ENCODE measurements at places on chromosomes 7 and 10.

DNA sequence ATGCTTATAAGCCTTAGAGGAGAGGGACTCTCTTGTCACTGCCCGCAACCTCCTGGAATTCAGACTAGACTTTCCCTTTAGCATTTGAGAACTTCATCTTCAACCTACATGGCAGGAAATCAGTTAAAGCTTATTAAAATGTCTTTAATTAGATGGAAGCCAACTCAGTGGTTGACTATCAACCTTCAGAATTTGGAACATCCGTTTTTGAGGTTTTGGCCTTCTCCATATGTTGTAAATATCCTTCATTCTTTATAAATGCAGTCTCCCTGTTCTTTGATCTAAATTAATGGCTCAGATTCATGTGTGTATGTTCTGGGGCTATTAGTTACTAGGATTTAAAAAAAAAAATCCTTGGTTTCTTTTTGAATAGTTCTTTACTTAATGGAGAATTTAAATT is 85.0 kb downstream of the ANKRD61 start:
- H3K27me3 ChIP-seq: no peaks in the 10 kb centered on the region
- no peaks in the 10 kb centered on the region for H3K4me1 ChIP-seq
- DNase-seq: no peak
- no peak overlapping the region for H3K4me3 ChIP-seq

DNA sequence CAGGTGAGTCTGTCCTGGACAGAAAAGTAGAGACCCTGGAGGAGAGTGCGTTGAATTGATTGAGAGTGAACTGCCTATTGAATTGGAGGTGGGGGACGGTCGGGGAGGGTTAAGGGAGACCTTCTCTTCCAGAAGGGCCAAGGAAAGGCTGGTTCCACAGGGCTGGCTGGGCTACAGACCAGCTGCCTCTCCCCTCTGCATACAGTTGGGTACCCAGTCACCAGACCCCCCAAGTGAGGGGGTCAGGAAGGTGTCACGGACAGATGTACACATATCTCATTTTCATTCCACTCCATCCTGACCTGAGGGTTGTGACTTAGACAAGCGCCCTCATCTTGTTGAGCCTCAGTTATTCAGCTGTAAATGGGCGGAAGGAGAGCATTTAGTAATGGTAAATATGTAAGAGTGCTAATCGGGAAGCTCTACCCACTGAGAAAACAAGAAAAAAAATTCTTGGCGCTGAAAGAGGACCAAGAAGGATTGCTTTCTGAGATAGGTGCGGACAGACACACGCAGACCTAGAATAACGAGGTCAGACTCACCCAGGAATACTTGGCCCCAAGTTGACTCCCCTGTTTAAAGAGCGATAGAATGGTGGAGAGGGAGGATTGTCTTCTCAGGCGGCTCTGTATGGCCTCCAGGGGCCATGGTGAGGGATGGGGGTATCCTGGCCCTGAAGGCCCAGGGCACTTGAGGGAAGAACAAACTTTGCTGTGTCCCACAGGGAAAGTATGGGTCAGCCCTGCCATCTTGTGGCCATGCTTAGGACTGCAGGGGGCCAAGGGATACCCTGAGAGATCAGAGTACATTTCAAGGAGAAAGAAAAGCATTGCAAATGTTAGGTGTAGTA is 7.2 kb upstream of the MBL2 start:
- no peak overlapping the region for H3K4me3 ChIP-seq
- peak; percentile 85 for DNase-seq
- H3K36me3 ChIP-seq: no peaks in the 10 kb centered on the region
- H3K4me1 ChIP-seq: no peaks in the 10 kb centered on the region

GRCh38 chr7:100124301-100125230 is 2.2 kb upstream of the MBLAC1 start:
- H3K27ac ChIP-seq: no peak overlapping the region
- H3K4me3 ChIP-seq: no peak overlapping the region
- peaks cover 4% of the 10 kb centered on the region for H3K4me1 ChIP-seq
- H3K36me3 ChIP-seq: no peaks in the 10 kb centered on the region

GRCh38 chr7:54987772-54988171 is 31.0 kb upstream of the EGFR start:
- H3K4me3 ChIP-seq: no peak overlapping the region
- no peak for DNase-seq
- H3K4me1 ChIP-seq: no peaks in the 10 kb centered on the region
- H3K27ac ChIP-seq: no peak overlapping the region
- H3K27me3 ChIP-seq: no peaks in the 10 kb centered on the region

DNA sequence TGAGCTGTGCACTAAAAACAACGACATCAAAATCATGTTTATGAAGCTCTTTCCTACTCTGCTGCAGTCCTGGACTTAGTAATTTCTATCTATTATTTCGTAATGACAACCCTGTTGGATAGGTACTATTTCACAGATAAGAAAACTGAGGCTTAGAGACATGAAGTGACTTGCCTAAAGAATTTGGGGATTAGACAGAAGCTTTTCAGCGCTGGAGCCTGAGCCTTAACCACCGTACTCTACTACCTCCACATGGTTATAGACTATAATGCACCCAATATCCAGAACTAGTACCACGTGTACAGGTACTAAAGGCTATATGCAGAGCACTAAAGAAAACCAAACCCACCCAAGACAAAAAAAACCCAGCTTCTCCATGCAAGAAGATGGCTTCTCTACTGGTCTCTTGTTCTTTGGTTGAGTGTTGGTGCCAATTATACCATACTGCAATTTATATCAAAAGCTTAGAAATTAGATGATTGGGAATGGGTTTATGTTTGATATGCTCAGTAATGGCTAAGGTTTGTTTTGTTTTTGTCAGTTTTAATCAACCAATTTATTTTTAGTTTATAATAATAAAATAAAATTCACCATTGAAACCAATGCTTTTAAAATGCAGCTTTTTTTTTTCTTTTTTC is 6.5 kb upstream of the SNX10 start:
- no peaks in the 10 kb centered on the region for H3K27me3 ChIP-seq
- no peak overlapping the region for H3K27ac ChIP-seq
- peak; percentile 25 for DNase-seq
- no peak overlapping the region for H3K4me3 ChIP-seq
- H3K36me3 ChIP-seq: no peaks in the 10 kb centered on the region

DNA sequence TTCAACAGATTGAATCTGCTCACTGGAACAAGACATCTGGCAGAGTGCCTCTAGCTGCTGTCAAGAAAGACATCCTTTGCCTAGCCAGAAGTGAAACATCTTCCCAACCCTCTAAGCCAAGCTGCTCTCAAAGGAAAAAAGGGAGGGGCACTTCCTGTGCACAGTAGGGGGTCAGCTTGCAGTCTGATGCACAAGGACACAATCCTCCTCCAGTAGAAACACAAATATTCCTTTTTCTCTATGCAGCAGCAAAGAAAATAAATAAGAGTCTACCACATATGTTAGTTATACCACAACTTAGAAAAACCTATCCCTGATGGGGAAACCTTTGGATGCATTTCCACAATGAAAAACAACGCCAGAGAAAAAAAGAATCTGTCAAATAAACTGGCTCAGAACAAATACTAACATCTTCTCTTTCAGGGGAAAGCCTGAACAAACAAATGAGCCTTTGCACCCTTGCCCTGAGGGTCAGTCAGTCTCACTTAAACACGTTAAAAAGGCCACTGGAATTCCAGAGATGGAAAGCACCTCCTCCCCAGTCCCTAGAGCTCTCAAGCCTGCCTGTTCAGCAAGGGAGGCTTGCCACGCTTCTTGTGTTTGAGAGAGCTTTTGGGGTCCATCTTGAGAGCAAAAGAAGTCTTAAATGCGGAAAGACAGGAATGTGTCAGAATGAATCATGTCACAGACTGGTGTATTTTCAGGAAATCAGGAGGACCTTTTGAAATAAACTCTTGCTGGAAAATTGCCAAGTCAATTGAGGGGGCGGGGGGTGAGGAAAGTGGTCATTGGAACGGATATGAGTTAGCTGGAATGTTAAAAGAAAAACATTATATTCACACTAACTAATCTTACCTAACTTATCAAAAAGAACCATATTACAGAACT is 7.5 kb downstream of the LAMB1 start:
- H3K27me3 ChIP-seq: no peaks in the 10 kb centered on the region
- no peak overlapping the region for H3K4me3 ChIP-seq
- no peaks in the 10 kb centered on the region for H3K36me3 ChIP-seq
- H3K4me1 ChIP-seq: peaks cover 4% of the 10 kb centered on the region

- peak; percentile 52 for DNase-seq
- peak overlapping the region; percentile 95 for H3K27ac ChIP-seq
- H3K27me3 ChIP-seq: no peaks in the 10 kb centered on the region
These were observed 882 bp downstream of the ZNF282 start for GRCh38 chr7:149196151-149196704.

- no peak overlapping the region for H3K4me3 ChIP-seq
- no peaks in the 10 kb centered on the region for H3K36me3 ChIP-seq
- DNase-seq: peak; percentile 61
- no peak overlapping the region for H3K27ac ChIP-seq
- H3K4me1 ChIP-seq: no peaks in the 10 kb centered on the region
- no peaks in the 10 kb centered on the region for H3K27me3 ChIP-seq
These were observed 31.8 kb downstream of the GPRIN2 start for GRCh38 chr10:46524472-46525176.

DNA sequence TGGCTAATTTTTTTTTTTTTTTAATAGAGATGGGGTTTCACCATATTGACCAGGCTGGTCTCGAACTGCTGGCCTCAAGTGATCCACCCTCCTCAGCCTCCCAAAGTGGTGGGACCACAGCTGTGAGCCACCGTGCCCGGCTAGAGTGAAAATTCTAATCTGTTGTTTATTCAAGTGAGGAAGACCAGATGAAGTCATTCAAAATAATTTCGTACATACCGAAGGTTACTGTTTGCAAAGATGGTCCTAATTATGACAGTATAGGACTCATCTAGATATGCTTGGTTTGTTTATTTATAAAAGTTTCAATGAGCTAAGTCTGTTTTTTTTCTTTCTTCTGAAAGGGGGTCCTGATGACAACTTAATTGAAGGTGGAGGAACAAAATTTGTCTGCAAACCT is 376.8 kb downstream of the EXOC4 start:
- H3K27me3 ChIP-seq: no peaks in the 10 kb centered on the region
- no peak for DNase-seq

DNA sequence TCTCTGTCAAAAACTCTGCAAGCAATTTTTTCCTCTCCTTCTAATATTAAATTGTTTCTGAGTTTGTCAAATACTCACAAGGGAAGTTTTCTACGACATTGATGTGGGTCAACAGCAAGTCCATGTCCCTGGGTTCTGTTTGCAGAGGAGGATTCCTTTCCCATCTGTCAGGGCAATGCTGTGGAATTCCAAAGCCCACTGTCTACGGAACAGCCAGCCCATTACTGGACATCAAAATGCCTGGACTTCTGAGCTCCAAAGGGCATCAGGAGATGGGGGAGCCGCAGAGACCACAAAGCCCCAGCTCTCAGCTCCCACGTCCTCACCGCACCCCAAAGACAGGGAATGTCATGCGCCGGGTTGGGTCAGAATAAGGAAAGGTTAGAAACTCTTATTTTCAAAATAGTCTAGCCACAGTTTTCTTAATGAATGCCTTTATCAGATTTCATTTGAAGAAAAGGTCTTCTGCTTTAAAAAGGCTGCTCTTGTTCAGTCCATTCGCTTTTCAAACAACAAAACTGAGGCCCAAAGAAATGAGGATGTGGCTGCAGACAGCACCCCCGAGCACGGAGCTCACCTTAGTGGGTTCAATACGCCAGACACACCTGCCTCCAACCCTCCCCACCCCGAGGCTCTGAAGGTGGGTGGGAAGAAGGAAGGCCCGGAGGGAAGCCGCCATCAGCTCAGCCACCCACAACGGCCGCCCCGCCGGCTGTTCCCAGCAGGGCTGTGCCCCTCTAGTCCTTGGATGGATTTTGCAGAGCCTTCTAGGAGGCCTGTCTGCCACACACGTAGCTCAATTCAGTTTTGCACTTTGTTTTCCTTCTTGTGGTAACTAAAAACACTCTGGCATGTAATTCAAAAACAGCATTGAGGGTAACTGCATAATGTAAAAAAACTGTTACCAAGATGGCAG is 44.7 kb downstream of the PTPRN2 start:
- H3K27ac ChIP-seq: no peak overlapping the region

DNA sequence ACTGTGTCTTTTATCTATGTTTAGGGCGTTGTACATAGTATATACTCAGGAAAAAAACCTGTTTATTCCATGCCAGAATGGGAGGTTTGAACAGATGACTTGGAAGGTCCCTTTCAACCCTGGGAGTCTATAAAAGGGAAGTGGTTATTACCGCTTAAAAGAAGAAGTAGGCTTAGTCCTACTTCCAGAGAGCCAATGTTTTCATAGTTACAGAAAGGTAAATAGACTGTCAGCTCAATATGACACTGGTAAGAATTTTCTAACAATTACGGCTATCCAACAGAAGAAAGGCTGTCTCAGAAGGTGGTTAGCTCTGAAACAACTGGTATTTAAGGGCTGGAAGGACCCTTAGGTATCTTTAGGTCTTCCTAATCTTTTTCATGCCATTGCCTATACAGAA is 1.1 kb upstream of the TFAM start:
- no peaks in the 10 kb centered on the region for H3K27me3 ChIP-seq
- H3K4me3 ChIP-seq: no peak overlapping the region
- no peak overlapping the region for H3K27ac ChIP-seq
- no peaks in the 10 kb centered on the region for H3K4me1 ChIP-seq
- H3K36me3 ChIP-seq: no peaks in the 10 kb centered on the region
- no peak for DNase-seq

DNA sequence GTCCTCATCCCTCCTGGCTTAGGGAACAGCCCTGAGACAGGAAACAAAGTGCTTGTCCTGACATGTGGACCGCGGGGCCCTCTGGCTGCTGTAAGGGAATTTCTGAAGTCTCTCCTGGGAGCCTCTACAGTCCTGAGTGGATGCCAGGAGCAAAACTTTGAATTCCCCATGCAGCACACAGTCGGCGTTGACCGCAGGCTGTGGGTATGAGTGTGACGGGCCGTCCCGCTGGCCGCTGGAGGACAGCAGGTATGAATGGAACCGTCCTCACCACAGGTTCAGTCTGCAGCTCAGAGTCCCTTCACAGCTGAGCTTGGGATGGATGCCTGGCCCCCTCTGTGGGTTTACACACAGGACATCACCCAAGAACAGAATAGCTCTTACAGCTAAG is 94.9 kb downstream of the GPR26 start:
- DNase-seq: no peak
- H3K4me1 ChIP-seq: no peaks in the 10 kb centered on the region
- H3K4me3 ChIP-seq: no peak overlapping the region

GRCh38 chr7:100127866-100128636 is 1.3 kb downstream of the MBLAC1 start:
- H3K27me3 ChIP-seq: no peaks in the 10 kb centered on the region
- no peak overlapping the region for H3K27ac ChIP-seq
- H3K4me3 ChIP-seq: peak overlapping the region; percentile 63
- peaks cover 2% of the 10 kb centered on the region for H3K4me1 ChIP-seq

DNA sequence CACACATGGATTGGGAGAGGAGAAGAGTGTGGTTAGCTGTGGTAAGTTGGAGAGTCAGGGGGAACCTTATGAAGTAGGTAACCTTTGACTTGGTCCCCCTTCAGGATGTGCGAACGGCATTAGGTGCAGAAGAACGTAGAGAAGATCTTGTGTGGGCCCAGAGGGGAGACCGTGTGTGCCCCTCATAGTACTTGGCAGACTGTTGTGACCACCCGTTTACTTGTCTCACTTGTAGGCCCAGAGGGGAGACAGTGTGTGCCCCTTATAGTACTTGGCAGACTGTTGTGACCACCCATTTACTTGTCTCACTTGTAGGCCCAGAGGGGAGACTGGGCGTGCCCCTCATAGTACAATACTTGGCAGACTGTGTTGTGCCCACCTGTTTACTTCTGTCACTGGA is 2.6 kb downstream of the GTPBP4 start:
- H3K4me3 ChIP-seq: no peak overlapping the region
- H3K4me1 ChIP-seq: peaks cover 3% of the 10 kb centered on the region
- no peak for DNase-seq
- peaks cover 11% of the 10 kb centered on the region for H3K36me3 ChIP-seq

GRCh38 chr10:17506390-17506789 is 52.0 kb upstream of the ST8SIA6 start:
- H3K4me1 ChIP-seq: no peaks in the 10 kb centered on the region
- no peak overlapping the region for H3K4me3 ChIP-seq
- H3K27ac ChIP-seq: no peak overlapping the region
- no peaks in the 10 kb centered on the region for H3K36me3 ChIP-seq
